ENCODE measurements at places on chromosomes 5 and 9. TPM values are rescaled to one million over a fixed set of nuclear protein-coding genes. Genes with fewer than 3 reads are reported as not detected.

Gene PCDHGB2
- total RNA-seq = 11.5 TPM

Gene ADAMTS2
- 41.6 TPM for total RNA-seq

Gene SLIT3
- total RNA-seq = 9.4 TPM

Gene NUTM2G
- total RNA-seq = not detected

Gene SAXO1
- total RNA-seq = not detected

Gene ANXA6
- total RNA-seq = 346 TPM

Gene CCDC180
- total RNA-seq = 9.2 TPM

Gene PHF24
- 0.85 TPM for total RNA-seq

Gene IPPK
- total RNA-seq = 6.5 TPM

Gene HMCN2
- total RNA-seq = 1.8 TPM

Gene RASEF
- total RNA-seq = 1.0 TPM

Gene CDO1
- total RNA-seq = 33.9 TPM

Gene MYMK
- not detected for total RNA-seq

Gene SUSD1
- total RNA-seq = 2.9 TPM

Gene LHX2
- total RNA-seq = not detected

Gene TMC1
- not detected for total RNA-seq

Gene STK32A
- total RNA-seq = 0.97 TPM

Gene SEMA4D
- total RNA-seq = 1.5 TPM

Gene SLC36A3
- not detected for total RNA-seq

Gene C9orf57
- not detected for total RNA-seq

Gene KCNV2
- not detected for total RNA-seq

Gene DOK3
- total RNA-seq = 3.6 TPM

Gene MEGF10
- 3.5 TPM for total RNA-seq

Gene AOPEP
- 87.1 TPM for total RNA-seq

Gene EIF4EBP3
- 7.8 TPM for total RNA-seq

Gene F12
- total RNA-seq = not detected

Gene RPL12
- total RNA-seq = 4,423 TPM

Gene SOX30
- not detected for total RNA-seq

Gene TMED7
- 86.0 TPM for total RNA-seq

Gene ARRDC1
- 10.3 TPM for total RNA-seq

Gene MLANA
- not detected for total RNA-seq

Gene LHX3
- not detected for total RNA-seq

Gene AK8
- total RNA-seq = not detected

Gene GABRA1
- 1.7 TPM for total RNA-seq

Measured in uterus (tissue), 4 donors.